Cerebellum (tissue), 4 donors: ENCODE measurements at places on chromosomes 2 and 18. TPM values are rescaled to one million over a fixed set of nuclear protein-coding genes. Genes with fewer than 3 reads are reported as not detected.

GRCh38 chr2:151302879-151303278 lies 13.4 kb upstream of the NMI start:
- no peak for DNase-seq

DNA sequence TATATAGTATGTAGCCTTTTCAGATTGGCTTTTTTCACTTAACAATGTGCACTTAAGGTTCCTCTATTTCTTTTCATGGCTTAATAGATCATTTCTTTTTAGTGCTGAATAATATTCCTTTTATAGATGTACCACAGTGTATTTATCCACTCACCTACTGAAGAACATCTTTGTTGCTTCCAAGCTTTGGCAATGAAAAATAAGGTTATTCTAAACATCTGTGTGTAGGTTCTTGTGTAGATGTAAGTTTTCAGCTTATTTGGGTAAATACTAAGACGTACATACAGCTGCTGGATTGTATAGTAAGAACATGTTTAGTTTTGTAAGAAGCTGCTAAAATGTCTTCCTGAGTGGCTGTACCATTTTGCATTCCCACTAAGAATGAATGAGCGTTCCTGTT lies 68.3 kb upstream of the RASGRP3 start:
- DNase-seq, result no peak

GRCh38 chr2:128250229-128251025 lies 68.2 kb downstream of the HS6ST1 start:
- no peak for DNase-seq

GRCh38 chr18:48303883-48304282 lies 105.3 kb downstream of the ZBTB7C start:
- DNase-seq, result no peak

DNA sequence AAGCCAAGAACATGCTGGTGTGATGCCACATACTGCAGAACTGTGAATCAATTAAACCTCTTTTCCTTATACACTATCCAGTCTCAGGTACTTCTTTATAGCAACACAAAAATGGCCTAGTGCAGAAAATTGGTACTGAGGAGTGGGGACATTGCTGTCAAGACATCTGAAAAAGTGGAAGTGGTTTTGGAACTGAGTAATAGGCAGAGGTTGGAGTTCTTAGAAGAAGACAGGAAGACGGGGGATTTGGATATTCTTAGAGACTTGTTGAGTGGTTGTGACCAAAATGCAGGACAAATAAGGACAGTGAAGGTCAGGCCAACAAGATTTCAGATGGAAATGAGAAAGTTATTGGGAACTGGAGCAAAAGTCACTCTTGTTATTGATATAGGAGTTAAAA lies 31.3 kb upstream of the CDH2 start:
- DNase-seq, result no peak

DNA sequence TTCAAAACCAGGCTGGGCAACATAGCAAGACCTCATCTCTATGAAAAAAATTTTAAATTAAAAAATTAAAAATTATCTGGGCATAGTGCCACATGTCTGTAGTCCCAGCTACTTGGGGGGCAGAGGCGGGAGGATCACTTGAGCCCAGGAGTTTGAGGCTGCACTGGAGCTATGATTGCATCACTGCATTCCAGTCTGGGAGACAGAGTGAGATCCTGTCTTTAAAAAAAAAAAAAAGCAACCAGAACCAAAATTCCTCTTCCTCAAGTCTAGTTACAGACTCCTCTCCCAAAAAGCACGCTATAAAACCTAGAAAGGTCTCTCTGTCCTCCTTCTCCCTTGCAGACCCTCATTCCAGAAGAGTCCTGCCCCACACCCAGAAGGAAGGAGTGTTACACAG lies 23.9 kb downstream of the TNFAIP6 start:
- no peak for DNase-seq

DNA sequence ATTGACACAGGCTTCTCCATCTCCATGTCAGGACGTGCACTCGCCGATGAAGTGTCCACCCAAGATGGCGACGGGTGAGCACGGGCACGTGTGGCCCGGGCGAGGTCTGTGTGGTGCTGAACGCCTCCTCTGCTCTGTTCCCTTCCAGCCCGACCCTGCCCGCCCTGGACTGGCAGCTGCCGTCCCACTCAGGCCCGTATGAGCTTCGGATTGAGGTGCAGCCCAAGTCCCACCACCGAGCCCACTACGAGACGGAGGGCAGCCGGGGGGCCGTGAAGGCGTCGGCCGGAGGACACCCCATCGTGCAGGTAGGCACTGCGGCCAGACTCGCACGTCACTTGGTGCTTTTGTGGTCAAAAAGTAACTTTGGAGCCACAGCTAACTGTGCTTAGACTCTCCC lies 37.7 kb downstream of the NFATC1 start:
- no peak for DNase-seq

DNA sequence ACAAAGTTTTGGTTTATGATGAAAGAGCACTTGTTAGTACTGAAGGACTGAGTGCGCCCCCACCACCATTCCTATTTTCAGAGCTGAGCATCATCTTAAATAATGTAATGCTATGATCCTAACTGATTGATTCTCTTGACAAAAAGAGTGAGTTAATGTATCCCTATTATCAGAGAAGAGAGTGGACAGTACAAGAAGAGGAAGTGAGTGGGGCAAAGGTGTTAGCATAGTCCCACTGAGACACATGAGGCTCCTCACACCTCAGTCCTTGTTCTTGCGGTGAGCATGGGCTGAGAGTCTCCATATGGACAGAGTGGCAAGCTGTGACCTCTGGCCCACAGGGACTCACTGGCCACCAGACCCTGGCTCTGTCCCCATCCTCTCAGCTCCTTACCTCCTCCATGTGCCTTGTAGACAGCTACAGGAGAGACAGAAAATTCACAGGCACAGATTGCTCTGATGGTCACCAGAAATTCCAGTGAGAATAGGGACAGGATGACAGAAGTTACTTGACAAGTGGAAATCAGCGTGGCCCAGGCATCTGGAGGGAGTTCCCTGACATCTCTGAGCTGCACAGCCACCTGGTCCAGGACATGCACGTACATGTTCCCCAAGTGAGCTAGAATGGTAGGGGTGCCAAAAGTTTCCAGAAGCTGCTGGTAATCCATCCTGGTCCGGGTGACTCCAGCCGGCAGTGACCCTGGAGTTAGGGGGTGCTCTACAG lies 32.6 kb downstream of the NAPG start:
- no peak for DNase-seq

GRCh38 chr2:204386668-204387067 lies 158.6 kb upstream of the PARD3B start:
- DNase-seq, result no peak

GRCh38 chr18:24395049-24395795 lies 2.4 kb downstream of the OSBPL1A start:
- no peak for DNase-seq

DNA sequence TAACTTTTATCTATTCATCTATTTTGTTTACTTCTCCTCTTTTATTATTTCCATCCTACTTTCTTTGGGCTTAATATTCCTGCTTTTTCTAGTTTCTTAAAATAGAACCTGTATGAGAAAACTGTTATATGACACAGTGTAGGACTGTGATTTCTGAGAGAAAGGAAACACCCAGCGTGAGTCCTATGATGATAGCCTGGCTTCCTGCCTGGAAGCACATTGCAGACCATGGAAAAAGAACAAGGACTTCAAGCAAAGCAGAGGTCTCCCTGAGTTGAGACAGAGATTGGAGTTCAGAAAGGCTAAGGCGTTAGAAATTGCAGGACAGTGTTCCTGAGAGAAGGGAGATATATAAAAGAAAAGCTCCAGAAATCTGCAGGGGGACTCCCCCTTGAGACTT lies 7.8 kb downstream of the RBM44 start:
- DNase-seq, result no peak

- DNase-seq, result no peak
Measured at GRCh38 chr18:21000667-21001066, 110.9 kb downstream of the ROCK1 start.

DNA sequence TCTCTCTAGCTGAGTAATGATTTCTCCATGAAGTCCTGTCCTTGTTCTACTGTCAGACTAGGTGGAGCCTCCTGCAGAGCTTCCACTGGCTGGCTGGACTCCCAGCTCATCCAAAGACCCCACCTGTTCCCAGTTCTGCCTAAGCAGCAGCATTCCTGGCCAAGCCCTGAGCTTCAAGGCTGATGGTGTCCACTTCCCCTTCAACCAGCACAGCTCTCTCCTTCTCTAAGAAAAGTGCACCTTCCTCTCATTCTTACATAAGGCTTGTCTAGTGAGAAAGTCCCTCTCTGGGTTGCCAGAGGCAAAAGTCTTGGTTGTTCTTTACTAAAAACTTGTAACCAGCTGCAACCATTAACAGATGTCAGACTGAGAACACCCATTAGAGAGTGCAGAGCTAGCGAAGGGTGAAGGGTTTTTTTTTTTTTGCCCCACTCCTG lies 58.9 kb downstream of the CXCR4 start:
- DNase-seq, result no peak

- no peak for DNase-seq
Measured at GRCh38 chr2:23837871-23838270, 89.1 kb downstream of the ATAD2B start.

GRCh38 chr2:144054911-144055310 lies 465.0 kb downstream of the ZEB2 start:
- no peak for DNase-seq

DNA sequence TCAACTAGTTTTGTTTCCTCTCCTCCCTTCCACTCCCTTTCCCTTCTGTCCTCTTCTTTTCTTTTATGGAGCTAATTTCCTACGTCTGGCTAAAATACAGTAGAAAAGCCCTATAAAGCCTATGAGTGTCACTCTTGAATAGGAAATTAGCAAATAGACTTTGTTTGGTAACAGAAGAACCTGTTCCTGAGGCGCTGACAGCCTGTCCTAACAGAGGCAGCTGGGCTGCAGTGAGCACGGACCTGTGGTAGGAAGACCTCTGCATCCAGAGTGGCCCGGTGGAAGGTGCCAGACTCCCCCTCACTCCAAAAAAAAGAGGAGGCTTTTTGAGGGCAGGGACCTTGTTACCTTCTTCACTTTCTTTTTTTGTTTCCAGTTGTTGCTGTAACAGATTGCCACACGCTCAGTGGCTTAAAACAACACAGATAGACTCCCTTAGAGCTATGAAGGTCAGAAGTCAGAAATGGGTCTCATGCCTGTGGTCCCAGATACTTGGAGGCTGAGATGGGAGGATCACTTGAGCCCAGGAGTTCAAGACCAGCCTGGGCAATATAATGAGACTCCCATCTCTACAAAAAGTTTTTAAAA lies 81.2 kb upstream of the TXNDC2 start:
- no peak for DNase-seq

GRCh38 chr18:53798516-53798915 lies 426.0 kb downstream of the MBD2 start:
- no peak for DNase-seq

DNA sequence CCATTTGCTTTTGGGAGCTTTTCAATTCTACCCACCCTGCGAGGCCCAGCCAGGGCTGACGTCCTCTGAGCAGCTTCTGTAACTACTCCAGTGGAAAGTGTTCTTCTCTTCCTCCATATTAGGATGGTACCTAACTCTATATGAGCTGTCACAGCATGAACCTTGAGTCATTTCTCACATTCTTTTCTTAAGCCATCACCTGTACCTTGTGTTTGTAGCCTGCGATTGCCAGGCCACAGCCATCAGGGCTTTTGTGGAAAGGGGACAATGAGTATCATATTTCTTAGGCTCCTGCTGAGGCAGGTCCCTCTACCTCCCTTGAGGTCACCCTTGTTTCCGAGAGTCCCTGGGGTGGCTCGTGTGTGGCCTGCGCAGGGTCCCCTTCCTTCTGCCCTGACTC lies 144.5 kb upstream of the DLX2 start:
- DNase-seq, result no peak

DNA sequence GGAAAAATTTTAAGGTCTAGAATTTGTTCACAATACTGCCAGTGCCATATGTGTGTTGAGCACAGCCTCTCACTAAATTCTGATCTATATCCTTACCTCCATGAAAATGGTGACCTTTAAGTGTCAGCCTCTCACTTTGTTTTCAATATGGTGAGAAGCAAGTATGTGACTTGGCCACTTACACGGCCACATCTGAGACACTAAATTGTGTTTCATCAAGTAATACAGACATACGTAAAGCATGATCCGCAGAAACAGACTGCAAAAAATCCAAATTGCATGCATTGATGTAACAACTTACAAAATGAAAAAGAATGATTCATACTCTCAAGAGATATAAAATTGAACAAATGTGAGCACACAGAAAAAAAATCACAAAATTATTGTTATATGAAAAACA lies 55.2 kb upstream of the UGP2 start:
- no peak for DNase-seq

- no peak for DNase-seq
Measured at GRCh38 chr2:62536873-62537547, 31.0 kb upstream of the TMEM17 start.

GRCh38 chr2:206452750-206453149 lies 9.4 kb downstream of the ADAM23 start:
- DNase-seq, result no peak

DNA sequence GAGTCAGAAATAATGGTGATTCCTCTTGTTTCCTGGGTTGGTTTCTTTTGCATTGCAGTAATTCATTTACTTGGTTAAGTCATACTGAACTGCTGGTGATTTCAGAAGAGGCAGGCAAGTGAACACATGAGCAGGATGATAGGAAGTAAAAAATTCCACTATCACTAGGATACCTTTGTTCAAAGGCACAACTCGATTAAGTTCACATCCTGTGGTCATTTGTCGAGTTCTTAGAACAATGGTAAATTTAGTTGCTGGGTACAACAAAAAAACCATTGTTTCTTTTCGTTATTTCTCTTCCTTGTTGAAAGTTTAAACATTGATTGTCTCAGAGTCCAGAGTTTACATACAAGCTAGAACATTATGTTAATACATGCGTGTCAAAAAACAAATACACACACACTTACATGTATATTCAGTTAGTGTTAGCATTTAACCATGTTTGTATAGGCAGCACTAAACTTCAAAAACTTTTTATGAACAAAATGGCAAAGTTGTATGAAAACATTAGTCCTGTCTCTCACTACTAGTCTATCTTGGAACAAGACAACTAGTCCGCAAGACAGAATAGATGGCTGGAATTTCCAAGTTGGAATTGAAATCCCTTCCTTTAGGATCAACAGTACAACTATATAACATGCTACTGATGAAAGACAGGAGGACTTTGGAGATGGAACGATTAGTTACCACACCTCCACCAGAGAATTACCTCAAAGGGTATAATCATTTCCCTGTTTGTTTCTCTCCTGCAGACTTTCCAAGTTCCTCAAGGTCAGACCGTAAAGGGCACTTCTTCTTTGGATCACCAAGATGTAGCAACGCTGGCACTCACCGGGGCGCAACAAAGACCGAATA lies 26.2 kb downstream of the STK39 start:
- no peak for DNase-seq

- no peak for DNase-seq
Measured at GRCh38 chr18:29078273-29078672, 901.3 kb upstream of the CDH2 start.

- no peak for DNase-seq
Measured at GRCh38 chr2:204272089-204272488, 273.2 kb upstream of the PARD3B start.

Gene ANKRD62
- 0.18 TPM for total RNA-seq

Gene FAP
- 24.0 TPM for total RNA-seq

Gene CCDC150
- 12.8 TPM for total RNA-seq

Gene GALNT5
- 0.45 TPM for total RNA-seq

Gene KLHL14
- total RNA-seq, result 9.4 TPM

Gene IMPA2
- 8.1 TPM for total RNA-seq

Gene PTPN2
- total RNA-seq, result 30.7 TPM

Gene FEZ2
- total RNA-seq, result 60.2 TPM

Gene ITGA4
- 9.1 TPM for total RNA-seq

Gene PSMA8
- total RNA-seq, result not detected

Gene UXS1
- 43.2 TPM for total RNA-seq

Gene NHEJ1
- total RNA-seq, result 18.1 TPM
